ENCODE measurements at places on chromosomes 12 and 14. TPM values are rescaled to one million over a fixed set of nuclear protein-coding genes. Genes with fewer than 3 reads are reported as not detected.

The SFSWAP gene
- 13.1 TPM for polyA plus RNA-seq

The MED13L gene
- 28.2 TPM for polyA plus RNA-seq

The FAM90A1 gene
- polyA plus RNA-seq, result 0.05 TPM

The KRT5 gene
- 14,274 TPM for polyA plus RNA-seq

The TCL1B gene
- polyA plus RNA-seq, result not detected

The BDKRB1 gene
- polyA plus RNA-seq, result 3.5 TPM

The PDZRN4 gene
- polyA plus RNA-seq, result not detected

The KIF26A gene
- polyA plus RNA-seq, result 0.07 TPM

The TMEM229B gene
- 1.5 TPM for polyA plus RNA-seq

The CTSG gene
- not detected for polyA plus RNA-seq

The TAS2R8 gene
- not detected for polyA plus RNA-seq

The ESYT1 gene
- 140 TPM for polyA plus RNA-seq

The PCBP2 gene
- polyA plus RNA-seq, result 179 TPM

Data from keratinocyte (primary cell).